Right renal pelvis (tissue), 4 donors: ENCODE measurements at places on chromosomes 2 and 18. TPM values are rescaled to one million over a fixed set of nuclear protein-coding genes. Genes with fewer than 3 reads are reported as not detected.

DNA sequence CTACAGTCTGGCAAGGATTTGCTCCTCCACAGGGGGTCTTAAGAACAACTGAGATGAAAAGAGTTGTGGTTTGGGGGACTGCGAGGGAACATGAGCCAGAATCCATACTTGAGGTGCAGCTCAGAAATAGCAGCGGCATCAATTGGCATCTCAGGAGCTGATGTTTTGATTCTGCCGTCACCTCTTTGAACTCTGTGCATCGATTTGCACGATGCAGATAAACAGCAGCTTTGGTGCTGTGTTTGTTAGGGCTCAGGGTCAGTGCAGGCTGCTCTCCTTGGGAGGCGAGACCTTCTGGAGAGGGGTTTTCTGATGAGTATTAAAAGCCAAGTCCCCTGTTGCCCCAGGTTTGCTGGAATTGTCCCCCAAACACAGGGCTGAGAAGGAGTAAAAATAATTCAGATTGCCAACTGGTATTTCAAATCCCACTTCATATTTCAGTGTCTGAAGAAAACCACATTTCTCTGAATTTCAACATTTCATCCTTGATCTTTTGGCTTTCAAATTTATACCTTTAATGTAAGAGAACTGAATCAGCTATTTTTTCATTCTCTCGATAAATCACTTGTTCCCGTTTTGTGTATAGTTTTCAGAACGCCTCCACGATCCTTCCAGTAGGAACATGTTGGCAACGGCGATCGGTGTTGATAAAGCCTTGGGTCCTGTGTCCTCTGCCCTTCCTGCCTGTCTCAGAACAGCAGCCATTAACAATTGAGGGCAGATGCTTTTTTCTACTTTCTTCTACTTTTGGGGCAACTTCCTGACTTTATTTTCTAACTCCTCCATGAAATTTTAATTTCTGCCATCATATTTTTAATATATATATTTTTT, 65.0 kb downstream of the RAB31 start:
- no peak for DNase-seq

DNA sequence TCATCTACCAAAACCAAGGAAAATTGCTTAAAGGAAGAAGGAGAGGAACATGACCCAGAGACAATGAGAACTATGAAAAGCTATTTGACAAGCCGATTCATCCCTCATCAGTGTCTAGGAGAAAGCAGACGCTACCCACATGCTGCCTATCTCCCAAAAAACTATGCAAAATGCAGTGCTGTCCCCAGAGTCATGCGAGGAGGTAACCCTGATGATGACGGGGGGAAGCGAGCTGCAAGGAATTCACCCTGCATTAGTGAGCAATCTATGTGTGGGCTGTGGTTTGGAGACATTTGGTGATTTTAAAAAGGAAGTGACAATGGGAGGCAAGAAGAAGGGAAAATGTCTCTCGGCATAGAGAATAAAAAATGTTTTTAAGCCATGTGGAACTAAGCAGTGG, 472.7 kb downstream of the CMPK2 start:
- no peak for DNase-seq

DNA sequence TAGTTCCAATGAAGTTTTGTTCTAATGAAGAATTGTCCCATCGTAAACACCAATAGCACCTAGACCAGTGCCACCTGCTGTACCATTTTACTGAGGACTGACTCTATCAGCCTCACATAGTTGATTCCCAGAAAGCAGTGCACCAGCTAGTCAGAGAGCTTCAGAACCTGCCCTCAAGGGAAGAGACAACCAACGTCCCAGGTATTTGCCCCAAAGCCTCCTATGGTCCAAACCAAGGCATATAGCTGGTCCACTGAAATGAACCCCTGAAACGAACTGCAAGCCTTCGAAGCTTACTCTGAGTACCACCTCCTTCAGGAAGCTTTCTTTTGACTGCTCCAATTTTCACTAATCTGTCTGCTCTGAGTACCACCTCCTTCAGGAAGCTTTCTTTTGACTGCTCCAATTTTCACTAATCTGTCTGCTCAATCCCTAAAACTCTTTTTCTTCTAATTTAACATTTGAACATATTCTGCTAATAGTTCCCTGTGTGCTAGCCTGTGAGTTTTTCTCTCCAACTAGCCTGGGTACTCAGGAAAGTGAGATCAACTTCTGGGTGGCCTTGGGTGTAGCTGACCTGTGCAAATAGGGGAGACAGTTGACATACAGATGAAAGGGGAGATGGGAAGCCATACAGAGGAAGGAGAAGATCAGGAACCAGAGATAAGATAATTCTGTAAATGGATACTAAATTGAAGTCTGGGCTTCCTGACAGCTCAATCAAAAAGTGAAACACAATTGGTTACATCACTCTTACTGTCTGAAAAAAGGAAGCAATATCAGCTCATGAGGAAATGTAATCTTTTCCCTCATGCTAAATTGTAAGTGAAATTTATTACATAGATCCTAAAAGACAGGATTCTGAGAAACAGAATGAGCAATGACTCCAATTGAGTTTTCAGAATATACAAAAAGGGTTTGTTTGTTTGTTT, 33.5 kb upstream of the EML4 start:
- DNase-seq, result no peak

DNA sequence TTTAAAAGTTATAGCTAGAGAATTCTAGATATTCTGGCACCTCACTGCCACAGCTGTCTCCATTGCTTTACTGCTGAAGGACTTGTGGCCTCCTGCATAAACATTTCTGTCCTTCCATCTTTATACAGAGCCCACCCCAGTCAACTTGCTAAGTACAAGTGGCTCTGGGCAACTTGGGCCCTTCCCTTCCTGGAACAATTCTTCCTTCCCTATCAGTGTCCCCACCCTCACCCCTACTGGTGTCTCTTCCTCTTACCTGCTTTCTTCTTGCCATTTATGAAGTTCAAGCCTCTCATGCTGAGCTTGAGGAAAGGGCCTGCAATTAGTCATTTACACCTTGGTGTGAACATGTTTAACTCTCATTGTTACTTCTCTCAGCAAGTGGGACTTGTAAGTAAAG, 45.0 kb downstream of the ARHGAP25 start:
- no peak for DNase-seq

XIRP2 gene
- polyA plus RNA-seq, result 0.09 TPM

- no peak for DNase-seq
These were observed 24.4 kb upstream of the TUBB6 start for GRCh38 chr18:12283666-12284065.

MAPRE3 gene
- polyA plus RNA-seq, result 16.8 TPM

CKAP2L gene
- polyA plus RNA-seq, result 13.9 TPM
